Tongue (tissue), 3 donors: ENCODE measurements at places on chromosomes 13 and 19. TPM values are rescaled to one million over a fixed set of nuclear protein-coding genes. Genes with fewer than 3 reads are reported as not detected.

The SCN1B gene
- total RNA-seq = 12.9 TPM

The TBC1D17 gene
- total RNA-seq = 11.9 TPM

The CILP2 gene
- total RNA-seq = 5.5 TPM

The ZNF729 gene
- total RNA-seq = 0.10 TPM

DNA sequence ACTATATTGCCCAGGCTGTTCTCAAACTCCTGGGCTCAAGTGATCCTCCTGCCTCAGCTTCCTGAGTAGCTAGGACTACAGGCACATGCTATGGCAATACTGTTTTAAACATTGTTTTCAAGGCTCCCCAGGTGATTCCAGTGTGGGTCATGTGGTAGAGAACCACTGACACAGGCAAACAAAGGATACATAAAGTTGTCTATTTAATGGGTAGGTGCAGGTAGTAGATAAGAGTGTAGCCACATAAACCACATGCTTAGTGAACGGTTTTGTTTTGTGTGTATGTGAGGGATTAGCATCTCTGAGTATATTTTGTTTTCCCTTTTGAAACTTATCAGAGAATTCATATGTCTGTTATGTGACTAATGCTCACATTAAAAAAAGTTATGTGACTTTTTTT, 36.7 kb downstream of the USPL1 start:
- no peak for DNase-seq

DNA sequence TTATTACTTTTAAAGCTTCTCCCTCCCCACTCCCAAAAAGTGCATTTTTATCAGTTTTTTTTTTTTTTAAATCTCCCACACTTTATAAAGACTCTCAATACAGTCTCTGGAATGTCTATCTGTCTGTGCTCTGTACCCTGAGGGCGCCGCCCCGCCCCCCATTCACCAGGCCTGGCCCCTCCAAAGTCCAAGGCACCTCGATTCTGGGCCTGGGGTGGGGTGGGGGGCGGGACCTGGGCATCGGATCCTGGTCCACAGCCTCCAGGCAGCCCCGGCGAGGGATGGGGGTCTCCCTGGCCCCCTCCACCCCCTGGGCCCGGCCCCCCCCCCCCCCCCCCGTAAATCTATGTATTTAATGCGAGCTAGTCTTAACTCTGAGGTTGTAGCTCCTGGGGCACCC, 23.3 kb downstream of the ZBTB7A start:
- DNase-seq = no peak

DNA sequence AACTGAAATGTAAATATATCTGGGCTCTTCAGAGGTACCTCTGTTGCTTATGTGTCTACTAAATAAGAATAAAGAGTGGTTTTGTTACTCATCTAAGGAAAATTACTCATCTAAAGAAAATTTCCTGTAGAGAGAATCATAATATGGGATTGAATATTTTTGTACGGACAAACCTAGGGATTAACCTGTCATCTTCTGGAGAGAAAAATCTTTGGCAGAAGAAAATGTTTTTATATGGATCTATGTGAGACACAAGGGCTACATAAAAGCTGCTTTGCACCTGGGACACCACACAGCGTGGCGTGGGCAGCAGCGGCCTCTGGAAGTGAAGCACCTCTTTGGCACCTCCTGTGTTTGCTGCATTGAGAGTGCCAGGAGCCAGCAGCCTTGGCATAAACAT, 242.9 kb upstream of the DACH1 start:
- no peak for DNase-seq

DNA sequence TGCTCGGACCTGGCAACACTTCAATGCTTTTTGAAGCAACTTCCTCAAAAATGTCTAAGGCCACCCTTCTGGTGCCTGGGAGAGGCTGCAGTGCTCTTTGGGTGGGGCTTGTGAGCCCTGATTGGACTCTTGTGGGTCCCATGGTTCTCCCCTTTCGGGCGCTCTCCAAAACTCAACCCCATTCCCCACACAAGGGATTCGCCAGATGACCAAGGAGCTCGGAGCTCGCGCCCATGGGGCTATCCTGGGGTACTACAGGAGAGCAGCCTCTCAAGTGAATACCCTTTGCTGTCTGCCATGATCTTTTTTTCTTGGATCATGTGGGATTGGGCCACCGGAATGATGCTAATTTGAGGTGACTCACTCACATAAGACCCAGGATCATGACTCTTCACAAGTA, 29.7 kb upstream of the KL start:
- no peak for DNase-seq

DNA sequence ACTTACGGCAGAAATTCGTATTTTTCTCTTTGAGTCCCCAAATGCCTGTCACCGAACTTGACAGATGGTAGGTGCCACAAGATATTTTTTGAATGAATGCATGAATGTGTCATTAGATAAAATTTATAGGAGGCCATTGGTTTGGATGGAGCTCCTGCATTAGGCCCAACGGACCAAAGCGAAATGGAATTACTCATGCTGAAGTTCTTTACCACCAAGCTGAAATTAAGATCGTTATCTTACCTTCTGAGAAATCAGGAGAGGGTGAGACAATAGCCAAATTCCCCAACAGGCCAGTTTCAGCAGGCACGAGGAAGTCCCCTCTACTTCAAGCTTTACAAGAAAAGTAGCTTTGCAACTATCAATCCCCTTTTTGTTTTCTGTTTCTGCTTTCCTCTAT, 452.5 kb upstream of the ARGLU1 start:
- no peak for DNase-seq
